ENCODE measurements at places on chromosomes 2 and 18. TPM values are rescaled to one million over a fixed set of nuclear protein-coding genes. Genes with fewer than 3 reads are reported as not detected.

VIT gene
- 0.39 TPM for total RNA-seq

DSG4 gene
- not detected for total RNA-seq

RESP18 gene
- not detected for total RNA-seq

GALR1 gene
- not detected for total RNA-seq

SAG gene
- total RNA-seq = not detected

SMYD1 gene
- not detected for total RNA-seq

All from epithelial cell of alveolus of lung (primary cell).